ENCODE measurements at places on chromosomes 5 and 9.
A peak's percentile ranks its signal among the peaks of the same experiment; 100 is the strongest.

GRCh38 chr5:1172670-1173404 lies 28.6 kb upstream of the SLC6A19 start:
- no peak for DNase-seq

DNA sequence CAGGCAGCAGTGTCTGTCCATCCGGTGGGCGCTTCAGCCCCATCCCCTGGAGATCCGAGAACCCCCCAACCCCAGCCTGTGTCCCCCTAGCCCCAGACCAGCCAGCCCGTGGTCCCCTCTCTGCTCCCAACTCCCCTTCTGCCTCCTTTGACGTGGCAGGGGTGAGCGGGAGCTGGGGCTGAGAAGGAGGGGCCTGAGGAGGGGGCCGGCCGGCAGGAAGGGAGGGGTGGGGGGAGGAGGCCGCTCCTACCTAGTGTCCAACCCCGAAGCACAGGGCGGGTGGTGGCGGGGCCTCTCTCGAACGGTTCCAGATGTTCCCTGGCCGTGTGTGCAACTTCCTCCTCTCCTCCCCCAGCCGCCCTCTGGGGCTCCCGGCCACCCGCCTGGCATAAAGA lies 31.0 kb downstream of the GOLGA2 start:
- peak; percentile 93 for DNase-seq

DNA sequence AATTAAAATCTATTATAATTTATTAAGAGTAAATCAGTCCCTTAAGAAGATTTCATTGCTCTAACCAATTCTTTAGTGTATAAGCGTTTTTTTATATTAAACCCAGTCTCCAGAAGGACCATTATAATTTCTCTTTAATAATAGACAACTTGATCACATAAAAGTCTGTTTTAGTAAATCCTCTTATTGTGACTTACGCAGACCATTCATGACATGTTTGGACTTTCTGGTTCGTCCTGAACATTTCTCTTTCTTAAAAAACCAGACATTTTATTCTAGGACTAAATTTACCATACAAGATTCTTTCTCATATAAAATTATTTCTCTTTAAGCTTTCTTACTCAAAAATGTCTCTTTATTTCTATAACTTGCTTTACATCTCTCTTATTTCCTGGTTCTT lies 196.2 kb upstream of the RAI14 start:
- DNase-seq, result no peak

GRCh38 chr5:179206366-179206765 lies 138.9 kb downstream of the ADAMTS2 start:
- DNase-seq, result no peak

GRCh38 chr5:154521756-154522155 lies 43.7 kb upstream of the HAND1 start:
- DNase-seq, result no peak

DNA sequence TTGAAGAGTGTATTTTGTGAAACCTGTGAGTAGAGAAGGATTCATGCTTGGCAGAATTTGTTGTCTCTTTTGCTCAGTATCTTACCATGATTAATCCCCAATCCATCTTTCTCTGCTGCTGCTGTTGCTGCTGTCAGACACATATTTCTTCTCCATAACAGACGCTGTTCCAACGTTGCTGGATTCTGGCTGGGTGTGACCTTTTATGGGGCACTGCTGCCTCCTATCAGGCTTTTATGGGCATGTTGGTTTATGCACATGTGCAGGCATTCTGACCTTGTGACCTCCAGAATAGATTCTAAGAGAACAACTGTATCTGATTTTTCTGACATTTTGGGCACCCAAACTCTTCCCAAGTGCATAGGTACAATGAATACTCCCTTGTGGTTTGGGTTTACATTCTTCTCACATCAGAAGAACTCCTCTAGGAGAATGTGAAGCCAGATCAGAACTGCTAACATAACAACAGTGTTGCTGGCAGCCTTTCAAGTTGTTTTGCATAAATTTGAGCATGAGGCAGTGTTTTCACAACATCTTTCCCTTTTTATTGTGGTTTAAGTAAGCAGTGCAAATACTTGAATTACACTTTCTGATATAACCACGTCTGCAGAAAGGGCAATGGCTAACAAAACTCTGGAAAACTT lies 9.2 kb upstream of the ISL1 start:
- DNase-seq, result no peak

GRCh38 chr5:29208024-29208423 lies 1985.5 kb upstream of the CDH6 start:
- no peak for DNase-seq

DNA sequence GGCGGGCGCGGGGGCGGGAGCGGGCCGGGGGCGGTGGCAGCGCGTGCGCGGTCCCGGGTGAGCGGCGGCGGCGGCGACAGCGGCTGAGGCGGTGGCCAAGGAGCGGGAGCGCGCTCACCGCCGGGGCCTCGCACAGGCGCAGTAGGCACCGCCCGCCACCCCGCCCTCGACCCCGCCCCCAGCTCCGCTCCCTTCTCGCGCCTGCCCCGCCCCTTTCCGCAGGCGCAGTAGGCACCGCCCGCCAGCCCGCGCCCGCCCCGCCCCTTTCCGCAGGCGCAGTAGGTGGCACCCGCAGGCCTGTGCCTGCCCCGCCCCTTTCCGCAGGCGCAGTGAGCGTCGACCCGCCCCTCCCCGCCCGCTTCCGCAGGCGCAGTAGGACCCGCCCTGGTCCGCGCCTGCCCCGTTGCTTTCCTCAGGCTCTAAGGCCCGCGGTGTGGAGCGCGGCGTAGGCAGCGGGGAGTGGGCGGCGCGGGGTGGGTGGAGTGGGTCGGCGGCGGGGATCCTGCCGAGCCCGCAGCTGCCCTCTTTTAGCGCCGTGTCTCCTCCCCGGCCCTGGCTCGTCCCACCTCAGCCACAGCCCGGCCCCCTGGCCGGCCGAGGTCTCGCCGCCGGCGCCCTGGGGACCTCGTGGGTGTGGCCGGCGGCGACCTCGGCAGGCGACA lies at the start of gene CAMSAP1:
CAMSAP1 (minus strand) TSS at position 116 of the 662 bp plus-strand sequence. CDS start 387 bp downstream, outside the sequence.
- DNase-seq, result peak; percentile 99

DNA sequence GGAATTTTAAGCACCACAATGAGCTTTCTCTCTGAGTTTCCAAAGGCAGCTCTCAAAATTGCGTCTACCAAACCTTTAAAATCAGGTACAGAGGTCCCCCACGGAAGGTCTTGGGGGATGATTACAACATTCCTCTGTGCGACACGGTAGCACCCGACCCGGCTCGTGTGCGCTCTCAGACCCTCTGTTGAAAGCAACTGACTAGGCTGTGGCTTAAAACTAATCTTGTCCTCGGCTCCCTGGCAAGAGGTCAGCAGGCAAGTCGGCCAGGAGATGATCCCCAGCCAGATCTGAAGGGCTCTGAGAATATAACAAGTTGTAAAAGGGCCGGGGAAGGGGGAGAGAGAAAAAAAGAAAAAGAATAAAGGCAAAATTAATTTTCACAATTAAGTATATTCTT lies 92.6 kb upstream of the LMX1B start:
- DNase-seq, result no peak

GRCh38 chr9:15513335-15513734 lies 2.6 kb upstream of the PSIP1 start:
- DNase-seq, result no peak

GRCh38 chr5:5985332-5985731 lies 393.0 kb downstream of the MED10 start:
- DNase-seq, result no peak

Measured in osteocyte (in vitro differentiated cells).